Dermis microvascular lymphatic vessel endothelial cell (primary cell): ENCODE measurements at places on chromosomes 3 and 15.
A peak's percentile ranks its signal among the peaks of the same experiment; 100 is the strongest.

GRCh38 chr3:141426404-141427034 lies 58.2 kb downstream of the ZBTB38 start:
- DNase-seq: no peak

DNA sequence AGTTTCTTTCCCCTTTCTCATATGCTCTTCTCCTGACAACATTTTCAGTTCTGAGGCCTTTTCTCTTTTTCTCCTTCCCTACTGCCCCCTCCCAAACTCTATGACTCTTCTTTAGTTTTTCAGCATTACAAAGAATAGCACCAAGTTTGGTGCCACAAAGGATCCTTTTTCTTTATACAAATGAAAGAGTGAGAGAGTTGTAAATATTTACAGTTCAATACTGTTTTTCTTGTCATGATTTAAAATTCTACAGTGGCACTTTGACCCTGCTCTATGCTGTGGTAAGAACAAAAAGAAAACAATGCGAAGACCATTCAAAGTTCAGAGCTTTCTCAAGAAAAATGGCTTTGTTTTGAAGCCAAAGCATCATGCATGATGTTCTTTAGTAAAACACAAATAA lies 667.9 kb upstream of the SGO1 start:
- no peak for DNase-seq

GRCh38 chr3:58115175-58115574 lies 95.6 kb downstream of the DNASE1L3 start:
- no peak for DNase-seq

DNA sequence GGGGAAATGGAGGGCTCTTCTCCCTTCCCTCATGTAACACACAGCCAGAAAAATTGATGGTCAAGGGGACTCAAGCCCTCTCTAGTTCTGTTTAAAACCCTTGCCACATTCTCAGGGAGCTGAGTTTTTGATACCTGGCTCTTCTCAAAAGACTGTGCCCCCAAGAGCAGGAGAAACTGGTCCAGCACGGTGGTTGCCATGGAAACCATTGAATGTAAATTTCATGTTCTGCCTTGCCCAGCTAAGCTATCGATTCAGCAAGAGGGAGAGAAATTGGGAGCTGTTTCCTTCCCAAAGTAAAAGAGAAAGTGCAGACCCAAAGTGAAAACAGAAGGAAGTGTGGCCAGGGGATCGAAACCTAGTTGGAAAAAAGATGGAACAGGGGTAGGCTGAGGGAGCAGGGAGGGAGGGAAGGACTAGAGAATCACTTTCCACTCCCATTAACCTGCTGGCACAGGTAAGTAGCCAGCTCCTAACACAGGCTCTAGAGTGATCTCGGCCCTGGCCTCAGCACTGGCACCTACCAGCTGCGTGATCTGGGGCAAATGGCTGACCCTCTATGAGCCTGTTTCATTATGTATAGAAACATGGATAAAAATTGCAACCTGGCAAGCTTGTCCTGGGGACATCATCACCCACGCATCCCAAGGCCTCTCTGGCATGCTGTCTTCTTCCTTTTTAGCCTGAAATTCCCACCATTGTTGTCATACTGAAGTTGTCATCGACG lies 140.9 kb downstream of the TPRA1 start:
- DNase-seq: no peak

DNA sequence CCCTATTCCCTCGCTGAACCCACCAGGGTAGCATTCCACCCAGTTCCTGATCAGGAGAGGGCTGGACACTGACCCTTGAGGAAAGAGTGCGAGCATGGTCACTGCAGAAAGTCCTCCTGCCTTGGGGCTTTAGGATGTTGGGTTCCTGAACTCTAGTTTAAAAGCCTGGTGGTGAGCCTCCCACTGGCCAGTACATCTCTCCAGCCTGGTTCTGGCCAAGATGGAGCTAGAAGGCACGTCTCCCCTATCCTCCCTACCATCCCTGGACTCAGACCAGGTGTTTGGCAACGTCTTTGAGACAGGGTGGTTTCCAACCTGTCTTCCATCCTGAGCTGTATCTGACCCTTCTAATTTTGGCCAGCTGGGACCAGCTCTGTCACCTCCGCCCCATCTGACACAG lies 31.4 kb downstream of the NBEAL2 start:
- DNase-seq: no peak

DNA sequence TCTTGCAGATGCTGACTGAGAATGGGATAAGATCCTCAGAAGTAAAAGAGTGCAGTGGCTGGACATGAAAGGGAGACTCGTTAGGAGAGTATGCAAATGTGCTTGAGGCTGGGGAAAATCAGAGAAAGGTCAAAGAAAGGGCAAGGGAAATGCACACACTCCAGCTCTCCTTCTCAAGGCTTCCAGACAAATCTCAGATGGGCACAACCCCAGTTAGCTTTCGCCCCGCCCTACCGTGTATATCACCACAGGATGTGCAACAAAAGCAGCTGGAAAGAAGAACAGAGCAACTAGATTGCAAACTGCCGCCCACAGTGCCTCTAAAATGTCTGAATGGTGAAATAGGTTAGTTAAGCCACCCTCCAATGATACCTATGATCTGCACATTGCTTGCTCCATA lies 63.9 kb downstream of the CERS3 start:
- DNase-seq: no peak

DNA sequence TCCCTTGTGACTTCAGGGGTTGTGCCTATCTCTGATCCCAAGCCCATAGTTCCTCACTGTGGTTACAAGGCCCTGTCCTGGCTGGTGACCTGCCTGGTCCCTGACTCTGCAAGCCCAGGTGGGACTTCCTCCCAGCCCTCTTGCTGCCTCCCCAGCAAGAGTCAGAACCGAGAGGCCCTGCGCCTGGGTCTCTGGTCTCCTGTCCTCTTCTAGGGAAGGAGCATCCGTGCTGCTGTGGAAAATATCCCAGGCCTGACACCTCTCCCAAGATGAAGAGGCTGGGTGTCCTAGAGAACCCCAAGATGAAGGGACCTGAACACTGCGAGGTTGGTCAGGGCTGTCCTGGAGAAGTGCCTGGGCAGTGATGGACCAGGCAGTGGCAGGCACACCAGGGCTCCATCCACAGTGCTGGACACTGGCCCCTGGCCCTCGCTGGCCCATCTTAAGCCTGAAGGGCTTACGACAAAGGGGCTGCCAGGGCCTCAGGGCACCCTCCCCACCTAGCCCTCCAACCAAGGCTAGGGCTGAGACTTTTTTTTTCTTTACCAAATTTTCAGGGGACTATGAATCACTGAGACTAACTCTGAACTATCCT lies 32.7 kb downstream of the PTH1R start:
- DNase-seq: no peak

GRCh38 chr3:32412887-32413286 lies 21.2 kb downstream of the CMTM7 start:
- peak; percentile 47 for DNase-seq

GRCh38 chr15:57253082-57253481 lies 123.2 kb upstream of the CGNL1 start:
- no peak for DNase-seq

GRCh38 chr15:34613997-34614396 lies 30.5 kb upstream of the GOLGA8B start:
- no peak for DNase-seq

DNA sequence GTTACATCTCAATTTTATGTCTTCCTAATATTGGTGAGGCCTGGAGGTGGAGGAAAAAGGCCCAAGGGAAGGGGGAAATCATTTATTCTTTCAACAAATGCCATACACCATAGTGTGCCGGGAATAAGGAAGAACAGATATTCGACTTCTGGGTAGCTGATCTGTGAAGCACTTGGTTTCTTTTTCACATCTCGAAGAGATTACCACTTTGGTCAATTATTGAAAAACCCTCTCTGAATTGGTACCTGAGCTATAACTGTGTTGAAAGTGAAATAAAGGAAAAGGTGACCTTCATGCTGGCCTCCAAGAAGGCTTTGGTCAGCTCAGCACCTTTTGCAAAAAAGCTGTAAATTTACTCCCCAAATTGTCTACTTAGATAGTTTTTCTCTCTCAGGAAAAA lies 14.2 kb upstream of the MB21D2 start:
- no peak for DNase-seq

DNA sequence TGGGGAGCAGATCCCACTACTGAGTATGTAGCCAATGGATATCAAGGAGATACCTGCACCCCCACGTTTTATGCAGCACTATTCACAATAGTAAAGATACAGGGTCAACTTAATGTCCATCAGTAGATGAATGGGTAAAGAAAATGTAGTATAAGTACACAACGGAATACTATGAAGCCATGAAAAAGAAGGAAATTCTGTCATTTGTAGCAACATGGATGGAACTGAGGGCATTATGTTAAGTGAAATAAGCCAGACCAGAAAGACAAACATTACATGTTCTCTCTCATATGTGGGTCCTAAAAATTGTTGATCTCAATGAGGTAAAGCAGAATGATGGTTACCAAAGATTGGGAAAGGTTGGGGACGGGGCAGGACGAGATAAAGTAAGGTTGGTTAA lies 14.6 kb downstream of the PP2D1 start:
- no peak for DNase-seq

- DNase-seq: no peak
These were observed 42.3 kb upstream of the STIMATE start for GRCh38 chr3:52939600-52939999.

GRCh38 chr3:150605998-150606641 lies 3.0 kb downstream of the SELENOT start:
- DNase-seq: no peak

DNA sequence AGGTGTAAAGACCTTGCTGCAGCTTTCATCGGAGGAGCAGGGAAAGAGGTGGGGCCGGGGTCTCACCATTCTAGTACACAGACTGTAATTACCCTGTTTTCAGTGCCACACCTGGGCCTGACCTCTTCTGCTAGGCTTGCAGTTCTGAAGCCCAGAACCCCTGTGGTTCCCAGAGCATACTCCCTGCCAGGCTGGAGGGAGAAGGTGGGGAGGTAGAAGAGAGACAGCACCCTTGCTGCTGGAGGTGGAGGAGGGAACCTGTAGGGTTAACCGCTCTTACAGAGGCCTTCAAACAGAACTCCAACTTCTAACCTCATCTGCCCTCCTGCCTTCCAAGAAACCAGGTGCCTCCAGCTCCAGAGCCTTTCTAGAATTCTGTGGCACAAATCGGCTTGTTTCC lies 27.0 kb downstream of the PCOLCE2 start:
- DNase-seq: no peak
